ENCODE measurements at places on chromosomes 3 and 15.

- DNase-seq: no peak
These were observed 212.8 kb upstream of the TPRG1 start for GRCh38 chr3:188959013-188959412.

DNA sequence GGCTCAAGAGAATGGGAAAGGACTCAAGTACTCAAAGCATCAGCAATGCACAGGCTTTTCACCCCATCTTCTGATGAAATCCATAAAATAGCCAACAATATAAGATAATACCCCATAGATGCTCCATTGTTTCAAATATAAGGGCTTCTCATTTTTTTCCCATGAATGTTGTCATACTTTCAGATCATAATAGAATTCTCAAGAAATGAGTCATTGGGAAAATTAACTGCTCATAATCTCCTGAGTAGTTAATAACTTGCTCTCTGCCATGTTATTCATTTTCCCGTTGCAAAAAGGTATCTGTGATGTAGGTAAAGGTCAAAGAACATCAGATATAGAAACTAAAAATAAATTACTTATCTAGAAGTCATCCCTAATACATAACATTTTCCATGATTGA lies 121.9 kb downstream of the NSUN3 start:
- DNase-seq: no peak

GRCh38 chr3:110813541-110813940 lies 258.1 kb upstream of the NECTIN3 start:
- DNase-seq: no peak

- DNase-seq: no peak
These were observed 142.3 kb upstream of the WNT5A start for GRCh38 chr3:55629432-55629831.
